ENCODE measurements at places on chromosomes 12 and 14.

- no peak for DNase-seq
Measured at GRCh38 chr12:103279444-103279843, 216.3 kb downstream of the C12orf42 start.

DNA sequence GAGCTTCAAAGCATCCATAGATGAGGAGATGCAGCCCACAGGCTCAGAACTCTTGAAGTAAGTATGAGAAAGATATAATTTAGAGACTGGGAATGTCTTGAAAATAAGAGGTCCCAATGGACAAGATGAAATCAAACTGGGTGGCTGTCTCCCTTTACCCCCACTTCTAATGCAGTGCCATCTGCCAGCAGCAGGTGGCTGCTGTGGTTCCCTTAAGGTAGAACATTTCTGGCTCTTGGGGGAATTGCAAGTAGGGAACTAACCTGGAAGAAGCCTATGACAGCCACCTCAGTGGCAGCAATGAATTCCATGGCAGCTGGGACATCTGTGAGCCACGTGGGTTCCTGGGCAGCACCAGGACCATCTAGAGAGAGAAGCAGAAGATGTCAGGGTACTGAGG is 648 bp downstream of the ERP27 start:
- no peak for DNase-seq

- DNase-seq, result no peak
Measured at GRCh38 chr12:78248321-78248720, 417.6 kb downstream of the NAV3 start.

GRCh38 chr14:77475432-77476115 is 17.7 kb downstream of the AHSA1 start:
- no peak for DNase-seq

DNA sequence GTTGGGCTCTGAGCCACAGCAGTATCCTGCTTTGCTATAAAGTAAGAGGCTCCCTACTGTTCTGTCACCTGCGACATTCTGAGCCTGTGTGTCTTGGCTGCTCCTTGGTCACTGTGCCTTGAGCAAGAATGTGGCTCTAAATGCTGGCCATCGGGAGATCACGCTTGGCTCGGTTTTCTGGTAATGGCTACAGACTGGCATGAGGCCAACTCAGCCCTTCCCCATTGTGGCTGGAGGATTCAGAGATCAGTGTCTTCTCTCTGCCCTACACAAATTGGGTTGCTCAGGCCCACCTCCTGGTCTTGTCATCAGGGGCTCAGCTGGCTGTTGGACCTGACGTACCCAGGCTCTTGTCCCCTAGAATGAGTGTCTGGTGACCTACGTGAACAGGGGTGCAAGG is 94.5 kb downstream of the PLXNC1 start:
- no peak for DNase-seq

DNA sequence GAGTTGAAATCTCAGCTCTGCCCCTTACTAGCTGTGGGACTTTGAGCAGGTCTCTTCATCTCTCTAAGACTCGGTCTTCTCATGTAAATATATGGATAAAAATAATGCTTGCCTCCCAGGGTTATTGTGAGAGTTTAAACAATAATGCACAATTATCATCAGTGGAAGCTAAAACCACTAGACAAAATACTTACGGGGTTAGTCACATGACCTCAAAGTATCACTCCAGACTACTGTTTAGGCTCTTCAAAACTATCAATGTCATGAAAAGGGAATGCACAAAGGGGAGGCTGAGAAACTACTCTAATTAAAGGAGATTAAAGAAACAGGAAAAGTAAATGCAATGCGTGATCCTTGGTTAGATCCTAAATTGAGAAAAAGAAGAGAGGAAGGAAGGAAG is 24.5 kb upstream of the TSPAN11 start:
- no peak for DNase-seq

GRCh38 chr14:61113561-61114225 is 132.6 kb downstream of the SLC38A6 start:
- no peak for DNase-seq

GRCh38 chr12:120668868-120669840 is 17.8 kb upstream of the MLEC start:
- DNase-seq, result no peak

- no peak for DNase-seq
Measured at GRCh38 chr12:92562063-92562734, 140.6 kb upstream of the PLEKHG7 start.

GRCh38 chr14:98137131-98138025 is 1134.6 kb downstream of the BCL11B start:
- DNase-seq, result no peak

DNA sequence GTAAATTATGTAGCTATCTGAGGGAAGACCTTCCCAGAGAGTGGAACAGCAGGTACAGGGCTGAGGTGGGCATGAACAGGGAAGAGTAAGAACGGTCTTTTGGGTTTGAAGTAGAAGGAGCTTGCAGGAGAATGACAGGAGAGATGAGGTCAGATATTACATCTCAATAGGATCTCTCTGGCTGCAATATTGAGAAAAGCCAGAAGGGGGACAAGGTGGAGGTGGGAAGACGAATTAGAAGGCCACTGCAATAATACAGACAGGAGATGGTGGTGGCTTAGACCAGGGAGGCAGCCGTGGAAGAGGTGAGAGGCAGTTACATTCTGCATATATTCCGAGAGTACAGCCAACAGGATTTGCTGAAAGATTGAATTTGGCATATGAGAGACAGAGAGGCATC is 310.2 kb downstream of the APAF1 start:
- no peak for DNase-seq

DNA sequence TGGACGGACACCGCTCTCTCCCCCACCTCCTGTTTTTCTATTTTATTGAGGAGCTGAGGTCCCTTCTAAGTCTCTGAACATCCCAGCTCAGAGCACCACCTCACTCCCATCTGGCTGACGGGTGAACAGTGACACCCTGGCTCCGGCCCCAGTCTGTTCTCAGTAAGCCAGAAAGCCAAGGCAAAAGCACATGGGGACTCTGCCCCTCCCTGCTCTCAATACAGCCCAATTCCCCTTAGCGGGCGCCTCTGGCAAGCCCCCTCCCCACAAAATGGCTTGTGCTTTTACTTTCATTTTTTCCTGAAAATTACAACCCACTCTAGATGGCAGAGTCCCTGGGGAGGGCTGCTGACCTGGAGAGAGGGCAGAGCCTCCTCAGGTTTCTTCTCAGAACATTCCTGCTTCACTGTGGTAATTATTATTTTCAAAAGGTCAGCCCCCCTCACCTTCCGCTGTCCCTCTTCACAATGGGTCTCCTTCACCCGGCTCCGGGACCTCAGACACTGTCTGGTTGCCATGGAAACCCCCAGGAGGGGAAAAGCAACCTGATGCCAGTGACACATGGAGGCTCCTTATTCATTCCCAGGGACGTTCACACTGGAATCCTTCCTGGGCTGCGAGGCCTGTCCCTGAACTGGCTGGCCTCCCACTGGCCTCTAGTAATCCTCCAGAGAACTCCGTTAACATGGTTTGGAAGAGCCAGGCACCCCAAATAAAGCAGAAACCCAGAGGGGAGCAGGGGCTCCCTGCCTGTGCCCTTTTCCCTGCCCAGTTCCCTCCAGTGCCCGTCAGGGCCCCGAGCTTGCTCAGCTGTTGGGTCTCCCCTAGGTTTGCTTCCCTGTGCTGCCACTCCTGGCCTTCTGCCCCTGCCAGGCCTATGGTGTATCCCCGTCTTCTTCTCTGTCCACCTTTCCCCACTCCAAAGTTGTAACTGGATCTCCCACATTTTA is 15.9 kb downstream of the COL2A1 start:
- DNase-seq, result no peak

- no peak for DNase-seq
Measured at GRCh38 chr14:36617824-36618223, 35.4 kb upstream of the NKX2-8 start.

DNA sequence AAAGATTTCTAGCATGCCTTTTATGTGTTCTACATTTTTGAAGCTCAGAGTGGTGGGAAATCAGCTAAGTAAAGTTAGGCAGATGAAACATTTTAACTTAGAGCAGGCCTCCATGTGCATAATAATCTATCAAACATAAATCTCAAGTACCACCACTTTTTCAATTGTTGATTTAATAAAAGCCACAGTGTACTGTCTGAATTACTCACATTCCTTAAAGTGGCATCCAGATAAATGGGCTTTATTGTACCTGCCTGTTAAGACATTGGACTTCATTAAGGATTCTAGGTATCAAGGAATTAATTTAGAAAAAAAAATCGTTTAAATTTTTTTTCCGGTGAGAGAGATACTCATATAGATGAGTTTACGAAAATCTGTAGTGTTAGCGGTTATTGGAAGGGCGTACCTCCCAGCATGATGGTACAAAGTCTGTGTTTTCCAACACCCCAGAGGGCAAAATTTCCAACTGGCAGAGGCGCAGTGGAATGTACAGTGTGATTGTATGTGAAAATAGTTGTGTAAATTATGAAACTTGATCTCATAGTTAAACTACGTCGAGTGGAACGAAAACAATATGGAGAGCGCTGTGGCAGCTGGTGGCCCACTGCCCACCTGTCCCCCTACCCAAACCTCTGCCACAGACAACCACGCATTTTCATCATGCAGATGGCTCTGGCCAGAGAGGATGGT is 25.0 kb downstream of the ELK3 start:
- no peak for DNase-seq

- DNase-seq, result no peak
Measured at GRCh38 chr14:29684926-29685325, 242.7 kb downstream of the PRKD1 start.

GRCh38 chr12:111638556-111638955 is 39.4 kb upstream of the ATXN2 start:
- DNase-seq, result no peak

DNA sequence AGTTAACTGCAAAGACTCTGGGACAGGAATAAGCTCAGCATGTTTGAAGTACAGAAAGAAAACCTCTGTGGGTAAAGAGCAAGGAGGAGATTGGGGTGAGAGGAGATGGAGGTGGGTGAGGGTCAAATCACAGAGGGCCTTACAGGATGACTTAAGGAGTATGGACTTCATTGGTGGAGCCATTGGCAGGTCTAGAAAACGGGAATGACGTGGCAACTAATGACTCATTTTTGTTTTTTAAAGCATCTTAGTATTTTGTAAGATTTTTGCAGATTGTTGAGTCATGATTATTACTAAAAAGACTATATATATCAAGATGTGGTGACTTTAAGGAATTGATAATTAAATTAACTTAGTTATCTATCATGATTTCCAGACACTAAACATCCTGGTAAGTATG is 18.5 kb downstream of the UTP20 start:
- no peak for DNase-seq

- no peak for DNase-seq
Measured at GRCh38 chr14:38705220-38705619, 397.8 kb downstream of the SEC23A start.

DNA sequence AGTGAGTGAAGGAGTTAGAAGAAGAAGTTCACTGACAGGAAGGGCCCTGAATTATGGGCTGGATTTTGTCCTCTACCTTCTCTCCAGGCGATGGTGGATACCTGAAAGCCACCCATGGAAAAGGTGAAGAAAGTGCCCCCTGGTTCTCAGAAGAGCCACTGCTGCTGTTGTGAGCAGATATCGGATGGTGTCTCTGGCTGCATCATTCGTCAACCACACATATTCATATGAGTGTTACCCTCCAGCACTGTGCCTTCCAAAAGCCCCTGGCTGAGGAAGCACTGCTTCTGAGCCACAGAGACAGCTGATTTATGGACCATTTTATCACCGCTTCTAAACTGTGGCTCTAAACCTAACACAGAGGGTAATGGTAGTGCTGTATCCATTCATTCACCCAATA is 2.0 kb upstream of the ACTN1 start:
- no peak for DNase-seq

- no peak for DNase-seq
Measured at GRCh38 chr12:5081016-5081415, 37.3 kb downstream of the KCNA5 start.

GRCh38 chr14:102924632-102925588 is 2.4 kb downstream of the AMN start:
- DNase-seq, result no peak

DNA sequence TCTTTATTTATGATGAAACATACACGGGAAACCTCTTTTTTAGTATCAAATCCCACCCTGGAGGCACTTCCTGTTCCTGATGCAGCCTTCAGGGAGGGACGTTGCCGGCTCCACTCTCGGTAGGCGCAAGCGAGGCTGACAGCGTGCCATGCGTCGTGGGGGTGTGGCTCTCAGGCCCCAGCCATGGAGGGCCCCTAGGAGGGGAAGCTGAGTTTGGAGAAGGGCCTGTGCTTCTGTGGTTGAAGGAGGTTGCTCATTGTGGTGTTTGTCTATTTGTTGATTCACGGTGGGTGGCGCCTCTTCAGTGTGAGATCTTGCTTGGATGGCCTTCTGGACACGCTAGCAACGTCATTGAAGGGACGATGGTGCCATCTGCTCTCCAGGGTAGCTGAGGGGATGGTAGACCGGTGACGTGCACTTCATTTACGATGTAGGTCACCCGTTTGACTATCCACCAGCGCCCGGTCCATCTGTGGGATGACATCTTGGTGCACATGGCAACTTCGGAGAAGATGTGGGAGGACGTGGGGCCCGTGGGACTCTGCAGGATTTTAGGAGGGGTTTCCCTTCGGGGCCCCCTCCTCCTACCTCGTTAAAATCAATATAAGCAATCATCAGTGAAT is 126.3 kb upstream of the RTL1 start:
- no peak for DNase-seq

GRCh38 chr12:50411051-50411660 is 10.5 kb downstream of the LARP4 start:
- DNase-seq, result no peak

- DNase-seq, result no peak
Measured at GRCh38 chr12:55641595-55641994, 4.9 kb downstream of the OR10P1 start.

DNA sequence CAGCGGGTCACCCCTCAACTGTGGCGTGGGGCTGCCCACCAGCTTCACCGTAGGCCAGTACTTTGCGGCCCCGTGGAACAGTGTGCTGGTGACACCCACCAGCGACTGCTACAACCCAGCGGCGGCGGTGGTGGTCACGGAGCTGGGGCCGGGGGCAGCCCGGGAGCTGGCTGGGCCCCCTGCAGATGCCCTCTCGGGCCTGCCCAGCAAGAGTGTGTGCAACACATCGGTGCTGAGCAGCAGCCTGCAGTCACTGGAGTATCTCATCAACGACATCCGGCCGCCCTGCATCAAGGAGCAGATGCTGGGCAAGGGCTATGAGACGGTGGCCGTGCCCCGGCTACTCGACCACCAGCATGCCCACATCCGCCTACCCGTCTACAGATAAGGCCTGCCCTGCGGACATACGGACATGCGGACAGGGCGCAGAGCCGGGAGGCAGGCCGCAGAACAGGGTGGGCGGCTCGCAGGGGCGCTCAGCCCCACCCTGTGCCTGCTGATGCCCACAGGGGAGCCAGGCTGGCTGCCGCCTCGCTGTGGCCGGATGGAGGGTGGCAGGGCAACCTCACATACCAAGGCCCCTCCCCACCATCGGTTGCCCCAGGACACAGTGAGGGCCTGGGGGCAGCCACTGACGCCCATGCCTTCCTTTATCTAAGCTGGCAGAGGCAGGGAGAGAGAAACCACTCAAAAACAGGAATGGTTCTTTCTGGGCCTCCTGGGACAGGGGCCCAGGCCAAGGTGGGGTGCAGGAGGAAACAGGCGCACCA is 55.5 kb downstream of the FAM222A start:
- DNase-seq, result no peak

GRCh38 chr14:32696325-32697091 is 242.2 kb upstream of the NPAS3 start:
- DNase-seq, result no peak
